Motor neuron (in vitro differentiated cells): ENCODE measurements at places on chromosomes 1 and 21. TPM values are rescaled to one million over a fixed set of nuclear protein-coding genes. Genes with fewer than 3 reads are reported as not detected.

ITLN2 gene
- 0.38 and 0.63 TPM in 2 replicates for total RNA-seq

PTPRC gene
- 3.1 and 3.4 TPM in 2 replicates for total RNA-seq

DDAH1 gene
- total RNA-seq, result 69.7 and 75.0 TPM in 2 replicates

C1orf141 gene
- total RNA-seq, result 0.05 TPM in 1 of 2 replicates, not detected in the other

PRKAA2 gene
- total RNA-seq, result 11.1 and 12.4 TPM in 2 replicates

PTAFR gene
- 0.31 and 0.32 TPM in 2 replicates for total RNA-seq

SPATA6 gene
- 2.8 and 3.1 TPM in 2 replicates for total RNA-seq

S100A9 gene
- not detected in 2 replicates for total RNA-seq

LCE1D gene
- total RNA-seq, result not detected in 2 replicates

PSEN2 gene
- total RNA-seq, result 25.7 and 27.6 TPM in 2 replicates

SLAMF8 gene
- total RNA-seq, result not detected in 2 replicates

RCSD1 gene
- 0.85 and 1.7 TPM in 2 replicates for total RNA-seq
